Activated CD8-positive, alpha-beta memory T cell treated with anti-CD3 and anti-CD28 coated beads, Interleukin-2, amount 10 ng/mL, durations not matched to agents 7 days and 5 days (primary cell): ENCODE measurements at places on chromosomes 7 and 10. TPM values are rescaled to one million over a fixed set of nuclear protein-coding genes. Genes with fewer than 3 reads are reported as not detected.
A peak's percentile ranks its signal among the peaks of the same experiment; 100 is the strongest.

Gene DHX32
- total RNA-seq: 16.0 TPM

Gene CCL24
- total RNA-seq: not detected

Gene GSTO2
- total RNA-seq: 0.96 TPM

Gene PON1
- total RNA-seq: not detected

Gene FAM180A
- not detected for total RNA-seq

Gene CARD11
- total RNA-seq: 196 TPM

Gene TMEM184A
- total RNA-seq: not detected

GRCh38 chr7:112996331-112996871 lies 90.2 kb downstream of the GPR85 start:
- DNase-seq: no peak

GRCh38 chr7:41870461-41871138 lies 167.7 kb upstream of the INHBA start:
- no peak for DNase-seq

DNA sequence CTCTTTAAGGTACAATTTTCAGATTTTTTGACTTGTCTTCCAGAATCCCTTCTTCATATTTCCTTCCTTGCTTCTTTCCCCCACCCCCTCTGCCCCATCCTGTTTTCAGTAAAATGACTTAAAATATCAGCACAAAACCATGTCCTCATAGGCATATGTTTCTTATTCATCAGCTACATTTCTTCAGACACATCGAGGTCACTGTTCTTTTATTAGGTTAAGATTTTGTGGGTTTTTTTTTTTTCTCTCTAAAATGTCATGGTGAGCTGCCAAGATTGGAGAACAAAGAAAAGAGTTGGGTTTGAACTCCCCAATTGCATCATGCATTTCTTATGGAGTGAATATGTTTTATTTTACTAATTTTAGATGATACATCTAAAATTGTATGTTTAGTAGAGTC lies 35.8 kb downstream of the LAMB4 start:
- no peak for DNase-seq

DNA sequence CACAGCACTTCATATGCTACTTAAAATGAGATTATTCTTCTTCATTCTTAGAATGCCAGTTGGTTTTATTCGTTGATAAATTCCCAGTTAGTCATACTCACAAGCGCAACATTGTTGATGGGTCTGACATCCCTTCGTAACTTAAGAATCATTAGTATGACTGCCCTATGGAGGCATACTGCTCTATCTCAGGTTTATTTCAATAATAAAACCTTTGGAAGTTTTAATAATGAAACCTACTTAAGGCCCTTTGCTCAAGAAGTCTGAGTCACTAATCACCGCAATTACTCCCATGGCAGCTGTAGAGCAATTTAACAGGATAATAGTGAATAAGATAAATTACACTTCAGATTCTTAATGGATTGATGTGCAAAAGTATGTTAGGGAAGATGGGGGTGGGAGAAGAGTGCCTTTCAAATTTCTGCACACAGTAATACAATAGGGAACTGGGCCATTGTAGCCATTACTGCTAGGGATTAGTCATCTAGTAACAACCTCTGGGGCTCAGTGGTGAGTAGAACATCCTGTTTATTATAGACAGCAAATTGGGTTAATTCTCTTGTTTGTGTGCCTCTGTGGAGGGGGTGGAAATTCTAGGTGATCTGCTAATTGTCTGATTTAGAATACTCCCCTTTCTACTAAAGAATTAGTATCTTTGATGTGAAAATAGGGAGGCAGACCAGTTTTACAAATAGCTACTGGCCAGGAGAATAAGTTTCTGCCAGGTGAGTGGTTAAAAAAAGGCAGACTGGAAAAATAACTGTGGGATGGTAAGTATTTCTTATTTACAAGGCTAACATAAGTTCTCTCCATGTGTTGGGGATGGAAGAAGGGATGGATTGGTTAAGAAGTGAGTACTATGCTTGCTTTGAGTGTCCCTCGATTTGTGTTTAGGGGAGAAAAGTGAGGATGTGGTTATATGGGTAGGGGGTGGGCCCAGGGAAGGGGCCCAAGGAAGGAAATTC lies 74.5 kb upstream of the VKORC1L1 start:
- DNase-seq: peak; percentile 66

DNA sequence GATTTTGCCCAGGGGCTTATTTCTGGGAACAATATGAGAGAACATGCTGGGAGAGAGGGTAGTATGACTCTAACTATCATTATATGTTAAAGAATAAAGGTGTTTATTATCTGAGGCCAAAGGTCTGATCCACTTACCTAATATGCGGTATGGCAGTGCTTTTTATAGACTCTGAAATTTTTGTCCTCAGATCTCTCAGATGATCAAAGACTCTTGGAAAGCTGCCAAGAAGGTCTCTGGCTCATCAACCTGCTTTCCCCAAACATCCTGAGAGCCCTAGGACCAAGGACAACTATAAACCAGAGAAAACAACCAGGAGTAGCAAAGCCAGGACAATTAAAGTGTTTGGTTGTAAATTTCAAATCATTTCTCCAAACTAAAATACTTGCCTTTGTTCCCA lies 255.7 kb upstream of the LRRN3 start:
- no peak for DNase-seq

GRCh38 chr10:29835055-29835454 lies 200.3 kb upstream of the SVIL start:
- no peak for DNase-seq

- DNase-seq: no peak
Observed at GRCh38 chr7:82789883-82790609, 346.5 kb upstream of the CACNA2D1 start.

DNA sequence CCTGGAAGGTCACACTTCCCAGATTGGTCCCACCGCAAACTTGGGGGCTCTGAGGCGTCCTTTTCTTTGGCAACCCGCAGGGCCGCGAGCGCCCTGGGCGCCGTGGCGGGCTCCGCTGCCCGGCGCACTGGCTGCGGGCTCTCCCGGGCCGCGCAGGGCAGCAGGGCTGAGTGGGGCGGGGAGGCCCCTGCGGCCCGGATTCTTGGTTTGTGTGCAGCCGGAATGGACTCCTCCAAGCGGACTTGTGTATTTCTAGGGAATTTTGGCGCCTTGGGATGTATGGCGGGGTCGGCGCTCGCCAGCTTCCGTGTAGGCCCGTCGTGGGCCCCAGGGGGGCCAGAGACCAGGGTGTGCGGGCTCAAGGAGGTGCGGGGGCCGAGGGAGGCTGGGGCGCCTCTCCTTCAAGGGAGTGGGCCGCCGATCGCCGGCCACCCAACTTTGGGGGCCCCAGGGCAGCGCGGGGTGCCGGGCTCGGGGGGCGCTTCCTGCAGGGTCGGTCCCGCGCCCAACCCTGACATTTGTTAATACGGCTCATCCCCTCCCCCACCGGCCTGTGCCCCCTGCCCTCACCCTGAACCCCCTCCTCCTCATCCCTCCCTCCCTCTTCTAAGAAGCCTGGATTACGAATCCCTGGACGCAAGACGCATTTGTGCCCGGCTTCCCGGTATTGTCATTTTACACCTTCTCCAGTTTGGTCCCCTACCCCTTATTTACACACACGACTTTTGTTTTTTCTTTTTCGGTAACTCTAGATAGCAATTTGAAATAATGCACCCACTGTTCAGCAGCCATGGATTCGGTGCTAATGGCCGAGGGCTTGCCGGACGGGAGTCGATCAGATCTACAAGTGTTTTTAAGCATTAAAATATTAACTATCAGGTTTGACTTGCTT lies 2.5 kb downstream of the TCF7L2 start:
- DNase-seq: no peak

DNA sequence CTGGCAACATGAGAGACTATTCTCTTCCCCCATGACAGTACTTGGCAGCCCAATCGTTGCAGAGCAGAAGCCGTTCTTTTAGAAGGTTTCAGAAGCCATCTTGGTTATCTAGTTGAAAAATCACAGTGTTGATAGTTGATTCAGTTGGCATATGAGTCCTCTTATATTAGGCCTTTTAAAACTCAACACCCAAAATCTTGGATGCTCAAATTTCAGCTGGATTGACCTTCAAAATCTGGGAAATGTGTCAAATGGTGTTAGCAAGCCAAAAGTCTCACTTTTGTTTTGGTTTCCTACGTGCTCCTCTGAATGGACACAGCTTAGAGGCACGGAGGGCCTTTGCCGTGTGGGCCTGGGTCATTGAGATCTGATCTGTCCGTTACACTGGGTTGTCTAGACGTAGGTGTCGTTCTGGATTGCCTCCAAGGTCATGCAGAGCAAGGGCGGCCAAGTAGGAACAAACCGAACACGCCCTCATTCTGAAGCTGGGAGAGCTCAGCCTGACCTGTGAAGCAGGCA lies 59.3 kb upstream of the BMPER start:
- DNase-seq: no peak

- DNase-seq: no peak
Observed at GRCh38 chr7:122383934-122384333, 79.4 kb upstream of the FEZF1 start.

DNA sequence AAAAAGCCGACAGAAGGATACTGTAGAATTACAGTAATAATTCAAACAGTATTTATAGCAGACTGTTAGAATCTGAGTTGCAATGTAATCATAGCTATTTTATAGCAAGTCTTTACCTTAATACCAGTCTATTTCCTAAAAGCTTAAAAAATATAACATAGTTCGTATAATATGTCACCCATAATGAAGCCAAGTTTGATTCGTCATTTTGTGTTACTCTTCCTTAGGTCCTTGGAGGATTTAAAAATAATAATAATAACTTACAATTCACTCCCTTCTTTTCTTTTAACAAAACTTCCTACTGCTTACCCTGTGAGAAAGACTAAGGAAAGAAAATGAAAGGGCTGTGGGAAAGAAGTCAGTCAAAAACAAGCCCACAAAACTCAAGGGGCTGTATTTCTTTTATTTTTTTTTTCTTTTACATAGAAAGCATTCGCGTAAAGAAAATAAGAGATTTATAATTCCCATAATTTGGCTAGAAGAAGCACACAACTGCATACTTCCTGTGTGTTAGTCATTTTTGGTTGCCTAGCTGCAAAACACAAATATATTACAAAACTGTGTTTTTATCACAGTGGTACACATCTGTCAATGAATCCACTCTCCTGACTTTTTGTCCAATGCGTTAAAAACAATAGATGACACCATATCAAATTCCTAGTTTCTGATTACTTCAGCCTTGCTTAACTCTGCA lies 187.2 kb upstream of the CELF2 start:
- DNase-seq: no peak

GRCh38 chr10:88260329-88261051 lies 322.6 kb downstream of the RNLS start:
- no peak for DNase-seq
